Thymus (tissue), 14 donors: ENCODE measurements at places on chromosomes 1 and 21.

DNA sequence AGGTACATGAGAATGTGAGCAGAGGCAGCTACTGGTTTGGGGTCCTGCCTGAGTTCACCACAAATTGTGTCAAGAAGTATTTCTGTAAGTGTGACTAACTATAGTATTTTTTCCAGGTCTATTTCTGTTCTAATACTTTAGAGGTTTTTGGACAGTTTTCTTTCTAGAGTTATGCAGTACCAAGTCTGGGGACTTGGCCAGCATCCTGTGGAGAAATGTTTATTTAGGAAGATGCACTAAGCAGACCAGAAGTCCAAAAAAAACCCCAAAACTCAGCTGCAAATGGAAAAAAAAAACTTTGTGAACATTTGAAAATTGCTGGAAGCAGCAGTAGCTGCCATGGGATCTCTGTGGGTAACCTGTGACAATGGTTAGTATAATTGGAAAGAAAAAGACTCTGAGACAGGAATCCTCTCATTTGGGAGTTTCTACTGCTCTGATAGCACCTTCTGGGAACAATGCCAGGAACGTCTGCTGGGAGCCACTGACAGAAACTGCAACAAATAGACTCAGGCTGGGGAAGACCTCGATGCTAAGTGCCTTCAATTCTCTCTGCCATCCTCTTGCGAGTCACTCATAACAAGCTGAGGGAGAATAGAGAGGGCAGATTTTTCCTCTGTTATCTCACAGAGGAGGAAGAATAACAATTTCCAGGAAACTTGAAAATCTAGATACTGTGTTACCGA is 37.6 kb downstream of the OR10R2 start:
- DNase-seq, result no peak

- DNase-seq, result no peak
Observed at GRCh38 chr1:155071701-155072100, 6.9 kb upstream of the EFNA3 start.

GRCh38 chr1:201731592-201731991 is 97.4 kb upstream of the IPO9 start:
- DNase-seq, result no peak

DNA sequence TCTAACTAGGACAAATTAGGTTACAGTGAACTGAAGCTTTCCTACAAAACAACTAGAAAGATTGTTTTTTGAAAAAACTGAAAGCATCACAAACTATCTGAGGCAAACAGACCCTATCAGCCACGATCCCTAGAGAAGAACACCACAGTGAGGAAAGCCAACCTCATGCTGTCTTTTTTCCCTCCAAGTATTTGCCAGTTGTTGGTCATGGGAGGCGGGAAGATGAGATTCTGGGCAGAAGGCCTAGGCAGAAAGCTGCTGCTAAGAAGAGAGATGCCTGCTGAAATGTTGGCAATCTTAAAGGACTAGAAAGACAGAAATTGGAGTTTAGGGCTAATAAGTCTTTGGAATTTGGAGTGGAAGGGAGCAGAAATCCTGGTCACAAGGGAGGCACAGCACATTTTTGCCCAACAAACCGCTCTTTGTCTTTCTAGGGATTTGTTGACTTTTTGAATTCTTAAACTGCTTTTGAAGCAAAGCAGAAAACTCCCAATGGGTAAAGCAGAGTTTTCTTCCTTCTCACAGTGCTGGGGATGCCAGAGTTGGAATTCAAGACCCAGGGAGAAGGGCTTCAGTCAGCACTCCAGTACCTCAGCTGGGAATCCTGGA is 83.9 kb downstream of the MT1HL1 start:
- DNase-seq, result no peak

DNA sequence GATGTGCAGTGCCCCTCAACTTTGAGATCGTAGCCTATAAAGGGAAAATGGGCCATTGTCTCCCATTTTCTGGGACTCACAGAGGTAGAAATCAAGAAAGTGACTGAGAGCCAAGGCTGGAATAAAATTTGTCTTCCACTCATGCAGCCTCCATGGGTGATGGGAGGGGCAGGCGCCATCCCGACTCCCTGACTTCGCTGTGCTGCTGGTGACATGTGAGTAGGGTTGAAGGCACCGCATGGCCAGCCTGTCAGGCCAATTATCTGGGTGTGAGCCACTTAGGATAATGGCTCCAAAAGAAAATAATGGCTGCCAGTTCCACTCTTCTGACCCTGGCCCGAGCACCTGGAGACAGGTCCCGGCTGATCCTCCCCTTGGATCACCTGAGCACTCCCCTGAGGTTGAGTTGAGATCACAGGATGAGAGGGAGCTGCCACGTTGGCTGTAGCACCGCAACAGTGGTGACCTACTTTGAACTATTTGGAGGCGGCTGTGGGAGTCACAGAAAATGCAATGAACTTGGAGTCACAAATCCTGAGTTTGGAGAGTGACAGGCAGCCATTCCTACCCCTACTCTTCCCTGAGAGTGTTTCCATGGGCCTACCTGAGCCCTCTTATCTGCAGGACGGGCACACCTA is 26.3 kb downstream of the CAPN9 start:
- no peak for DNase-seq

DNA sequence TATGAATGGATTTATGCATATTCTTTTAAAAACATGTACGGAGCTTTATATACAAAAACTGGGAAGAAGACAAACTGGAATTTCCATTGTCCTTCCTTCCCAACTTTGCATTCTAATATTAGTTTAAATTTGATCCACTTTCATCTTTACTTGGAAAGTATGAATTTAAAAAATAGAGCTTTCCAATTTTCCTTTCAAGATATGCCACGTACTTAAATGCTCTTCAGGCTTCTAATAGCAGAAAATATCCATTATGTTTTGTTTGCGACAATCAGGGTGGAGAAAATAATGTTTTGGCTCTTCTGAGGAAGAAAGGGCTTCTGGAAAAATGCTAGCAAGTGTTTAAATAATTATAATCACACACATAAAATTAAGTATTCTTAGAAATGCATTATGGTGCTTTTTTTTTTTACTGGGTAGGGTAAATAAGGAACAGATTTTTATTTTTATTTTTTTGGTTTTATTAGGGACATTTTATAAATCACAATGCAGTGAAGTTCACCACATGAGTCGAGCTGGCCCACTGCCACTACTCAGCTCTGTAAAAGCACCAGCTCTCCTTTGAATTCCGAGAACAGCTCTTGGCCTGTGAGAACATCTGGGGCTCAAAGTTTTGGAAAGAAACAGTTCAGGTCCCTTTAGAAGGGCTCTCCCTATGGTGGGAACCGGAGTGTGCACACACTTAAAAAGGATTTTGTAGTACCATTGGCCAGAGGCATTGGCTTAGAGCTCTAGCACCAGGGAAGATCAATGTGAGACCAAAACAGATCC is 287.4 kb upstream of the LYPLAL1 start:
- no peak for DNase-seq

- no peak for DNase-seq
Observed at GRCh38 chr1:200755456-200755855, 16.8 kb downstream of the CAMSAP2 start.

DNA sequence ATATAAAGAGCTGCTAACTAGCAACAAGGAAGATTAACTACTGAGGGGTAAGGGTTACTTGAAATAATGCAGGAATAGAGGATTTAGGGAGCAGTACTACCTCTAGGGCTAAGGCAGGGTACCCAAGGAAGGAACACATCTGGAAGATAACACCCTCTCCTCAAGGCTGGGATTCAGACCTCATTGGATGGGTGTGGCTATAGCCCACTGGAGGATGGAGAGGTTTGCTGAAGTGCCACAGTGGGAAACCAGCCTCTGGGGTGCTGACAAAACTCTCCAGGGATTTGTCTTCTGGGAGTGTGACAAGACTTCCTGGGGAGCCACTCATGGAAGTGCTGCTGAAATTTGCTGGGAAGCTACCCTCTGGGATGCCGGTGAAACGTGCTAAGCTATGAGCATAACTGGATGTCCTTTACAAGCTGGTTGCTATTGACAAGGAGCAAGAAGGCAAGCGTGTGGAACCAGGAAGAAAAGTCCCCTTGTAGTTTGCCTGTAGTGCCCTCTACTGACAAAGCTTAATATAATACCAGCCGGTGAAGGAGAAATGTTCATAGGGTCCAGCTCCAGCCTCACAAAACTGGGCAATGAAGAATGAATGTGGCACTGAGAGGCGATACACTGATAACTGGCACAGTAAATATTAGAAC is 122.8 kb upstream of the USP24 start:
- no peak for DNase-seq

DNA sequence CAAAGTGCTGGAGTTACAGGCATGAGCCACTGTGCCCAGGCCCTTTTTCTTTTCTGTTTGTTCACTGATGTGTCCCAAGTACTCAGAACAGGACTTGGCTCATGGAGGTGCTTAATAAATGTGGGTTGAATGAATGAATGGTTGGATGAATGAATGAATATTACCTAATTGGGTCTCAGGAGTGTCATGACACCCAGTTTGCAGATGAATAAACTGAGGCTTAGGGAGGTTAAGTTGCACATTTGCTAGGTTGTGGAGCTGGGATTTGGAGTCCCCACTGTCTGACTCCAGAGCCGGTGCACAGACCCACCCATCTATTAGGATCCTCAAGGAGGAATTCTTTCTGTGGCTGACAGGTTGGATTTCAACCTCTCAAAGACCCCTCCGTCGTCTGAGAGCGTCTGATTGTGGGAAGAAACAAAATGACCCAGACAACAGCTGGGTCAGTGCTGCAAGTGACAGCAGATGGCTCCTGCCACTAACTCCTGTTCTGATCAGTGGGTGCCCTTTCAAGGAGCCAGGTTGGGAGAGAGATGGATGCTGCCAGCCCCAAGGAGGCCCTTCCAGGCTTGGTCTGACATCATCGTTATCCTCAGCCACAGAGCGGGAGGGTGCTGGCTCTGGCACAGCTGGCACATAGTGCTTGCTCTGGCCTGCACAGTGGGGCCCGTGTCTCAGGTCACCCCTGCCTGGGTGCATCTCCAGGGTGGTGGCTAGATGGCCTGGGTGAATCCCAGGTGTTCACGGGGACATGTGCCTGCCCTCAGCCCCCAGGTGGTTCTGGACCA is 24.2 kb downstream of the ARHGEF10L start:
- no peak for DNase-seq

GRCh38 chr1:110788673-110789072 is 84.3 kb upstream of the CD53 start:
- no peak for DNase-seq

DNA sequence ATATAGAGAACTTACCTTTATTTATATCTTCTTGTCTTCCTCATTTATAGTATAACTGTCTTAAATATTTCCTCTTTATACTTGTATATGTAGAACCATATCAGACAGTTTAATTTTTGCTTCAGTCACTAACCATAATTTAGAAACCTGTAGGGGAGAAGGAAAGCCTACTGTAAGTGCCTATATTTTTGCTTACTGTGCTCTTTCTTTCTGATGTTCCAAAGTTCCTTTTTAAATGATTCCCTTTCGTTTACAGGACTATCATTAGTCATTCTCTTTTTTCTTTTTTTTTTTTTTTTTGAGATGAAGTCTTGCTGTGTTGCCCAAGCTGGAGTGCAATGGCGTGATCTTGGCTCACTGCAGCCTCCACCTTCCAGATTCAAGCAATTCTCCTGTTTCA is 109.7 kb downstream of the CENPF start:
- DNase-seq, result no peak

DNA sequence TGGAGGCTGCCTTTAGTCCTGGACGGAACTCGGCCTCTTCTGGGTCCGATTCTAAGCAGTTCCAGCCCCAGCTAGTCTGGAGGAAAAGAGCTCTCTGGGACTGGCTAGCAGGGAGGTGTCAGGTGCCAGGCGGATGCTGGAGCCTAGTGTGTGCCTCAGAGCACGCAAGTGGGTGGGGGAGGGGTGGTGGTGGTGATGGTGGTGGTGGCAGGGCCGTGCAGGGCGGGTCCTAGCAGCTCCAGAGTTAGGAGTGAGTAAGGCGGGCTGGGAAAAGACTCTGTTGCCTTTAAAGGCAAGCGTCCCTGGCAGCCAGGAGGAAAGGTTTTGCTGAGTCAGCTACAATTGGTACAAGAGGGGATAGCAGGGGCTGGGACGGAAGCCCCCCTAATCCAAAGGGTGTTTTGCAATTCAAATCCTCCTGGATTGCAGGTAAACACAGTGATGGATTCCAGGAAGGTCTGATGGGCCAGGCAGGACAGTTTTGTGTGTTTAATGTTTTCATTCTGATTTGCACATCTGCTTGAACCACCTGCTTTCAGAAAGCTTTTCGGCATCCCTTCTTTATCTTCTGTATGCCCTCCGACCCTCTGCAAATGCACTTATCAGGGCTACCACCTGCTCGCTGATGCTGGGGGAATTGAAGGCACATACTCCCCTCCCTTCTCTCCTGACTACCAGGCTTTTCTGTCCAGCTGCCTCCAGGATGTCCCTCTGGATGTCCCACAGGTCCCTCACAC is 4.1 kb upstream of the SLC2A1 start:
- DNase-seq, result no peak

DNA sequence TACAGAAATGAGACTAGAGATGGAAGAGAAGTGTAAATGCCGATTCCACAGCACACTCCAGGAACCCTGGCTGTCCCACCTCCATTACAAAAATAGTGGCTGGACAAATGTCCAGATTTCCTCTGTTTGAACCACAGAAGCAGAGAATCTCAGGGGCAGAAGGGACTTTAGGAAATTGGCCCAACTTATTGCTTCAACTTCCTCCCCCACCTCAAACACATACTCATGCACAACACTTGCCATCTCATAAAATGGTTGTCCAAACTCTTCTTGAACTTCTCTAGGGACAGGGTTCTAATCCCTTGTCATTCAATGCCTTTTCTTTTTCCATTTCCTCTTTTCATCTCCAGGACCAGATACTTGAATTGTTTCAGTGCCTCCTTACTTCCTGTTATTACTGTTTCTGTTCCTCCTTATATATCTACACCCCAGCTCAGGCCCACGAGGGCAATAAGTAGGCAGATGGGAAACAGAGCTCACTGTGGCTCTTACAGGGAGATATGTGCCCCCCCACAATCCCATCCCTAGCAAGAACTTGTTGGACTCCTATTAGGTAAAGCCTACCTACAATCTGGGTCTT is 8.5 kb upstream of the B4GALT3 start:
- no peak for DNase-seq

GRCh38 chr1:211260141-211261107 is 1.3 kb downstream of the RCOR3 start:
- DNase-seq, result peak; percentile 33

GRCh38 chr1:38088366-38088765 is 41.8 kb upstream of the POU3F1 start:
- DNase-seq, result no peak

DNA sequence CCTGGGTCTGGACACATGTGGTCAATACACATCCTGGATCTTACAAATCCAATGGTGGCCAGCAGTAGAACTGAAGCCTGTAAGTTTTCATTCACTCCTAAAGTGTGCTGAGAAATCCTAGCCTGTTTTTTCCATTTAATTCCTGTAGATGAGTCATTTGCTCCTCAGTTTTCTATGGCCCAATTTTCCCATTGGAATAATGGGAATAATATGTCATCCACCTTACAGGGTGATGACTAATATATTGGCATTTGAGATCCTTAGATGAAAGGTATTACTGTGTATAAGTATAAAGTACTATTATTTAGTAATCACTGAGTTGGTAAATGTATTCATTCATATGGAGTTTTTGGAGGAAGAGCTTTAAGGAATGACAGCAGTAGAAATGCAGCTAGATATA is 89.7 kb upstream of the ADAR start:
- DNase-seq, result no peak
